ENCODE measurements at places on chromosomes 5 and 9. TPM values are rescaled to one million over a fixed set of nuclear protein-coding genes. Genes with fewer than 3 reads are reported as not detected.

The NSG2 gene
- not detected for total RNA-seq

The LRRC19 gene
- total RNA-seq = not detected

The KLHL3 gene
- total RNA-seq = 0.06 TPM

The IFNA2 gene
- total RNA-seq = not detected

The DPM2 gene
- 50.0 TPM for total RNA-seq

The AJM1 gene
- 3.5 TPM for total RNA-seq

The AKNA gene
- total RNA-seq = 4.2 TPM

The PCDHA1 gene
- 0.10 TPM for total RNA-seq

The ZNF354C gene
- 0.95 TPM for total RNA-seq

The AFAP1L1 gene
- 5.2 TPM for total RNA-seq

The FCN2 gene
- not detected for total RNA-seq

The OLFML2A gene
- total RNA-seq = 25.3 TPM

The GALNT12 gene
- total RNA-seq = 3.7 TPM

The PCDHGA11 gene
- not detected for total RNA-seq

The PPP2R2B gene
- total RNA-seq = not detected

The MAP3K1 gene
- 2.3 TPM for total RNA-seq

The F2RL1 gene
- 254 TPM for total RNA-seq

The GPR21 gene
- total RNA-seq = not detected

The ADAMTSL2 gene
- not detected for total RNA-seq

The SLC34A1 gene
- not detected for total RNA-seq

The MYOZ3 gene
- not detected for total RNA-seq

The GPR151 gene
- not detected for total RNA-seq

The BARHL1 gene
- total RNA-seq = not detected

The TAF11L5 gene
- total RNA-seq = not detected

The TLR4 gene
- total RNA-seq = 0.08 TPM

The NMUR2 gene
- 0.06 TPM for total RNA-seq

The EGFL7 gene
- 60.0 TPM for total RNA-seq

The QRFP gene
- not detected for total RNA-seq

The DTWD2 gene
- total RNA-seq = 1.7 TPM

The CDX1 gene
- total RNA-seq = not detected

The SPINK1 gene
- total RNA-seq = 0.37 TPM

The OR1J2 gene
- not detected for total RNA-seq

The ZNF366 gene
- total RNA-seq = not detected

The TNIP1 gene
- total RNA-seq = 137 TPM

The PROB1 gene
- 0.36 TPM for total RNA-seq

The FCHSD1 gene
- total RNA-seq = 7.7 TPM

The PCDHGA2 gene
- total RNA-seq = 0.66 TPM

The APBA1 gene
- 0.47 TPM for total RNA-seq

The BAG1 gene
- total RNA-seq = 148 TPM

The SMARCA2 gene
- total RNA-seq = 28.6 TPM

The SPARC gene
- total RNA-seq = 17.7 TPM
